ENCODE measurements at places on chromosomes 4 and X.
A peak's percentile ranks its signal among the peaks of the same experiment; 100 is the strongest.

DNA sequence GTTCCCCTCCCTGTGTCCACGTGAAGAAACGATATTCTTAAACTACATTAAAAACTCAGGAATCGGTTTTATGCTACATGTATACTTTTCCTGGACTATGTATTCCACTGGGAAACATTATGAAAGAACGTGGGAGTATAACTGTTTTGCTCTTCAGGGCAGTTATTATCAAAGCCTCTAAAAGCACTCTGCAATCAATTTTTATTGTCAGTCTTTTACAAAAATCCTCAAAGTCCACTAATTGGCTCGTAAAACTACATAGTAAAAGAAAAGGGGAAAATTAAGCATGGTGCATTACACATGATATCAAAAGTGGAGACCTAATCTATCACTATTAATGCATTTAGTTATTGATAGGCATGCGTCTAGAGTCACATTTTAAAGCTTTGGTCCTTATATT is 11.4 kb upstream of the CFAP299 start:
- H3K4me3 ChIP-seq = no peak overlapping the region
- no peaks in the 10 kb centered on the region for H3K27me3 ChIP-seq
- no peak for DNase-seq
- H3K27ac ChIP-seq = no peak overlapping the region
- H3K36me3 ChIP-seq = no peaks in the 10 kb centered on the region

DNA sequence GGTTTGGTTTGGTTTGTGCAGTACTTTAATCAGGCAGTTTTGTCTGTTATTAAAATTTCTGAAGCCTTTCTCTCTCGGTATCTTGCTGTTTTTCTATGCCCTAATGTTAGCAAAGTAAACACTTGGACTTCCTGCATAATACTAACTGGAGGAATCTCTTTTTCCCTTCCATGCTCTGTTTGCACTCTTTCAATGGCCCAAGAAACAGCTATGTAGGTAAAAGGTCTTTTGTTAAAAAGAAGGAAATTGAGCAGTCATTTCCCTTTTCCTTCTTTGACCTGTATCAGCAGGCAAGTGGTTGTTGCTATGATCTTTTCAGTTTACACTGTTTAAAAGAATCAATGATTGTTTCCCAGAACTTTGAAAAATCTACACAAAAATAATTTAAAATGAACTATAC is 82.7 kb downstream of the CCSER1 start:
- H3K27ac ChIP-seq = no peak overlapping the region
- no peaks in the 10 kb centered on the region for H3K27me3 ChIP-seq
- peaks cover 14% of the 10 kb centered on the region for H3K36me3 ChIP-seq
- no peak overlapping the region for H3K4me3 ChIP-seq
- DNase-seq = no peak
- peaks cover 26% of the 10 kb centered on the region for H3K4me1 ChIP-seq

DNA sequence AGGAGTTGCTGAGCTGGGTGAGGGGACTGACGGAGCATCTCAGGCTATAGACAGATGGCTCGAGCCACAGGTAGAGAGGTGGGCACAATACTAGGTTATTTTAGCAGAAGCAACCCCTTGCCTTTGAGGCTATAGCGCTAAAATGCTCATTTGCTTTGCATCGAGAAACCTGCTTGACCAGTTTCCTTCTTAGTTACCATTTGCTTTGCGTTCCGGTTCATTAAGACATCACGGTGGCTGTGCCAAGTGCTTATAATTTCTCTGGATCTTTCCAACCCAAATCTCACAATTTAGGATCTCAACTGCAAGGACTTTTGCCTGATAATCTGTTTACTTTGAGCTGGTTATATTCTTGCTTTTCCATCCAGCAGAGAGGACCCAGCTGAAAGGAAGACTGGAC is 40.8 kb downstream of the DLG3 start:
- no peak for DNase-seq
- H3K4me3 ChIP-seq = peak overlapping the region; percentile 25
- H3K4me1 ChIP-seq = peaks cover 51% of the 10 kb centered on the region
- H3K27ac ChIP-seq = no peak overlapping the region
- H3K27me3 ChIP-seq = no peaks in the 10 kb centered on the region

DNA sequence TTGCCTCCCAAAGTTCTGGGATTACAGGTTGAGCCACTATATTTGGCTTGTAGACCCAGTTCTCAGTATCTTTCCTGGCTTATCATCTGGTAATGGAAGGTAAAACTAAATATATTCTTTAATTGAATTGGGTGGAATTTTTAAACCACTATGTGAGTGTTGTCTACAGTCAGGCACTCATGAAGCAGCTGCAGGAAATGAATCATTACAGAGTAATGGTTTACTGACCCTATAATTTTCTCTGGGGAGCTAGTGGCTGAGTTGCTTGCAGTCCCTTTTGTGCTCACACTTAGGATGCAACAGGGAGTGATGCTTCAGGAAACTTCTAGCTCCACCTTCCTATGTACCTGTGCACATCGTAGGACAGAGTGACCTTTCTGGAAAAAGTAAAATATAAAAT is 4.1 kb upstream of the UGT2B7 start:
- peaks cover 6% of the 10 kb centered on the region for H3K4me1 ChIP-seq
- no peak overlapping the region for H3K27ac ChIP-seq
- no peak overlapping the region for H3K4me3 ChIP-seq
- DNase-seq = no peak
- H3K36me3 ChIP-seq = no peaks in the 10 kb centered on the region

Measured in WTC11 (cell line).